ENCODE measurements at places on chromosomes 4 and X.

GRCh38 chr4:151012820-151013219, 2.3 kb downstream of the LRBA start:
- DNase-seq, result no peak

DNA sequence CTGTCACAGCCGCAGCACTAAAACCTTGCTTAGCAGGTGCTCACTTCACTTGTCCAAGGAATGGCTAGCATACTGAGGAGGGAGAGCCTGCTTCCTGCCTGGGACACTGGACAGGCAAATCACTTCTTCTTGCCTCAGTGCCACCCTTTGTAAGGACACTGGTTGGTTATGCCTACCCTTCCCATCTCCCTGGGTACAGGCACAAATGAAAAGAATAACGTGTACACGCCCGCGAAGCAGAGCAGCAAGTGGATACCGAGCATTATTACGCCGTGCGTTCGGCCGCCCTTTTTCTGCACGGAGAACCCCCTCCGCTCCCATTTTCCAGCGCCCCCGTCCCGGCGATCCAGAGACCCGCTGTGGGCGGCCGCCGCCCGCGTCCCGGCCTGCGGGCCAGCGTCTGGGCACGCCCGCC, 338 bp upstream of the KLHL2 start:
- peak; percentile 36 for DNase-seq

- peak; percentile 22 for DNase-seq
Observed at GRCh38 chrX:54248309-54248708, 65.3 kb upstream of the FAM120C start.

GRCh38 chr4:14254252-14254651, 626.7 kb upstream of the BOD1L1 start:
- DNase-seq, result no peak

DNA sequence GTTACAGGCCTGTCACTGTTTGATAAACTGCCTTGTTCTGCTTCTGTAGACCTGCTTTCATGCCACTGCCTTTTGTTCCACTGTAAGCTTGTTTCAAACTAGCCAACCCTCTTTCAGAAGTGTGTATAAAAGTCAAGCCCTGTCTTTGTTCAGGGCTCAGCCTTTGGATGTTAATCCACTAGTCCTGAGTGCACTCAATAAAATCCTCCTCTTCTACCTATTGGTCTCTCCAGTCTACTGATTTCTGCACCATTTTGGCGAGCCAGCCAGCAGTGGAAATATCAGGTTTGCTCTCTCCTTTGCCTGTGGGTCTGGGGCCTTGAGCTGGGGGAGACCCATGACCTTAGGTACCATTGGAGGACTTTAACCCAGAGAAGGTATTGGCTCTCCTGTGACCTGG, 901.6 kb upstream of the NDST4 start:
- no peak for DNase-seq

- DNase-seq, result no peak
Observed at GRCh38 chr4:12635629-12636028, 848.5 kb downstream of the RAB28 start.

DNA sequence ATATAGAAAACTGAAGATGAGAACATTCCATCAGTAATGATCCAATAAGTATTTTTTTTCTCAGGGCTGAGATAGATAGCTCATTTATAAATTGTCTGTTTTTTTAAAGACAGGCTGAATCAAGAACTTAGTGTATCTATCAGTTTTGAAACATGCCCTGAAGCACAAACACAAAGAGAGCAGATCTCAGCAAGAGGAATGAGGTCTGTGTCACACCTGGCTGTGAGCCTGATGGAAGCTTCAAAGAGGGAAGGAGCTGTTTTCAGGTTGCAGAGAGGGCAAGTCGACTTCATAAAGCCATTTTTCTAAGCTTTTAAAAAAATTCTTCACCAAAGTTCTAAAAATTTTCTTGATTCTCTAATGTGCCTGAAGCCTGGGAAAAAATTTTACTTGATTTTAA, 434.9 kb downstream of the PDGFC start:
- no peak for DNase-seq

DNA sequence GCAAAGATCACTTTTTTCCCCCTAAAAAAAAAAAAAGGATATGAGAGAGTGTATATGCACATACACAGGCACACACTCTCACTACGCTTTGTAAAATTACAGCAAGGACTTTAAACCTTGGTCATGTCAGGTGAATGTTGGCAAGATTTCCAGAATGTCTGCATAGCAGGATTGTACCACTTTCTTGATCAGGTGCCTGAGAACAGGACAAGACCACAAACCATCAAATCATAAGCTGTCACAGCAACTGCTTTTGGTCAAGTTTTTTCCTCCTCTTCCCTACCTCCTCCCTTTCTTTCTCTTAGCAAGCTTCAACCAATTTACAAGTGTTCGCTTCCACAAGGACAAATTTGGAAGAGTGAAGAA, 15.3 kb downstream of the PPARGC1A start:
- no peak for DNase-seq

DNA sequence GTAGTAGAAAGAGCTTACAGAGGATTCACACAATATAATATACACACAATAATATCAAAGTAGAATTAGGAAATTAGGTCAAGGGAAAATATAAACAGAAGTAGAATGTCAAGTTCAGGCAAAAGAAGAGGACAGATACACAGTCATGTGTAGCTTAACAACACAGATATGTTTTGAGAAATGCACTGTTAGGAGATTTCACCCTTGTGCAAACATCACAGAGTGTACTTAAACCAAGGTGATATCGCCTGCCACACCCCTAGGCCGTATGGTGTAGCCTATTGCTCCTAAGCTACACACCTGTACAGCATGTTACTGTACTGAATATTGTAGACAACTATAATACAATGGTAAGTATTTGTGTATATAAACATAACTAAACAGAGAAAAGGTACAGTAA, 110.0 kb upstream of the EDNRA start:
- DNase-seq, result no peak

- no peak for DNase-seq
Observed at GRCh38 chr4:26223155-26223554, 97.7 kb upstream of the RBPJ start.

All from GM13977 (cell line).